ENCODE measurements at places on chromosomes 7 and 10. TPM values are rescaled to one million over a fixed set of nuclear protein-coding genes. Genes with fewer than 3 reads are reported as not detected.

The PRF1 gene
- not detected for total RNA-seq

The IGFBP3 gene
- total RNA-seq, result 5.5 TPM

The MEST gene
- total RNA-seq, result 283 TPM

The BMPER gene
- 0.69 TPM for total RNA-seq

The PPP1R17 gene
- total RNA-seq, result 2.5 TPM

The NYAP1 gene
- 4.6 TPM for total RNA-seq

The KCNIP2 gene
- total RNA-seq, result 4.7 TPM

DNA sequence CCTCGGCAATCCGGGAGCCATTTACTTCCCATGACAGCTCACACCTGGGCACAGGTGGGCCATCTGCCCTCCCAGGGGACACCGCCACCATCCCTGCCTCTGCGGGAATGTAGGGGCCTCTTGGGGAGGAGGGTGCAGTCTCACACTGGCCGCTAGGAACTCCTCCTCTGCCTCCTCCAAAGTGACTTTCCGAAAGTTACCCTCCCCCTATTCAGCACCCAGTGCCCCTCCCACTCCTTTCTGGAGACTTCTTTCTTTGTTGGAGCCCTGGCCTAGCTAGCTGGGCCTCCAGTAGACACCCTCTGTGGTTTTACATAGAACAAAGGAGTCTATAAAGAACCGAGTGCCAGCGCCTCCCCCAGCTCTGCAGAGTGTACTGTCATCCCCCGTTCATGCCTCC, 45.8 kb upstream of the MNX1 start:
- DNase-seq, result no peak

DNA sequence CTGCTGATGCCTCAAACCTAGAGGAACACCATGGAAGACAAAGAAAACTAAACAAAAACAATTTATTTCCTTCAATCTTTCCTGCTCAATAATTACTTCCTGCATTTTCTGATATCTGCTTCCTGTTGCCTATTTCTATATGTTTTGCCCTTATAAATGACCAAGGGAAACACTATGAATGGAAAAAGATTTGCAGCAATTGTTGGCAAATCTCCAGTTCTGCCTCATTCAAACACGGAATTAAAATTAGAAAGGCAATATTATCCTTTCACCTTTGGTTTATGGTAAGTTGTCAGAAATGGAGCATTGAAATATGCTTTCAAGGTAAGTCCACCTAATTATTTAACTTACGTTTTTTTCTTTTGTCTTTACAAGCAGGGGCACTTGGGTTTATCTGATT, 552.2 kb upstream of the ANKRD30A start:
- no peak for DNase-seq

GRCh38 chr10:53025172-53025711, 252.7 kb upstream of the MBL2 start:
- DNase-seq, result no peak

- peak; percentile 73 for DNase-seq
These were observed 45.8 kb upstream of the CARD11 start for GRCh38 chr7:3089493-3089892.

- DNase-seq, result no peak
These were observed 381.0 kb upstream of the NRP1 start for GRCh38 chr10:33715303-33715975.

Measured in H1 (cell line).